Mucosa of descending colon (tissue), 3 donors: ENCODE measurements at places on chromosomes 1 and 21. TPM values are rescaled to one million over a fixed set of nuclear protein-coding genes. Genes with fewer than 3 reads are reported as not detected.
A peak's percentile ranks its signal among the peaks of the same experiment; 100 is the strongest.

- no peak for DNase-seq
Measured at GRCh38 chr1:94183197-94183815, 54.1 kb downstream of the ARHGAP29 start.

DNA sequence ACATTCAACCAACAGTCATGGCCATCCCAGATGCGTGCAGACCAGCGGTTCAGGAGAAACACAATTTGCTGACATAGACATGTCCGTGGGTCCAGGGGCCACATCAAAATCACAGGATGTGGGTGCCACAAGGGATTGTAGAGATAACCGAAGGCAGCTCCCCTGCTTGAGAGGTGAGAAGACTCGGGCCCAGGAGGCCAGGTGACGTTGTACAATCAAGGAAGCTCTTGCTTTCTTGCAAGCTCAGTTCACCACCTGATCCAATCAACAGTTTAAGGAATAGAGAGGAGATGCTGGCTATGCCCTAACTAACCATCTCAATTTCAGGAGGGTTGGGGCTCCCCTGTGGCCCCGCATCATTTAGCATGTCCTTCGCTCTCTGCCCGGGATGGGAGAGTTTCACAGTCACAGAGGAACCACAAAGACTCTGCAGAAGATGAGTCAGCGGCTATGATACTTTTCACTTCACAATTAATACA lies 19.5 kb downstream of the UBASH3A start:
- peak; percentile 19 for DNase-seq

DNA sequence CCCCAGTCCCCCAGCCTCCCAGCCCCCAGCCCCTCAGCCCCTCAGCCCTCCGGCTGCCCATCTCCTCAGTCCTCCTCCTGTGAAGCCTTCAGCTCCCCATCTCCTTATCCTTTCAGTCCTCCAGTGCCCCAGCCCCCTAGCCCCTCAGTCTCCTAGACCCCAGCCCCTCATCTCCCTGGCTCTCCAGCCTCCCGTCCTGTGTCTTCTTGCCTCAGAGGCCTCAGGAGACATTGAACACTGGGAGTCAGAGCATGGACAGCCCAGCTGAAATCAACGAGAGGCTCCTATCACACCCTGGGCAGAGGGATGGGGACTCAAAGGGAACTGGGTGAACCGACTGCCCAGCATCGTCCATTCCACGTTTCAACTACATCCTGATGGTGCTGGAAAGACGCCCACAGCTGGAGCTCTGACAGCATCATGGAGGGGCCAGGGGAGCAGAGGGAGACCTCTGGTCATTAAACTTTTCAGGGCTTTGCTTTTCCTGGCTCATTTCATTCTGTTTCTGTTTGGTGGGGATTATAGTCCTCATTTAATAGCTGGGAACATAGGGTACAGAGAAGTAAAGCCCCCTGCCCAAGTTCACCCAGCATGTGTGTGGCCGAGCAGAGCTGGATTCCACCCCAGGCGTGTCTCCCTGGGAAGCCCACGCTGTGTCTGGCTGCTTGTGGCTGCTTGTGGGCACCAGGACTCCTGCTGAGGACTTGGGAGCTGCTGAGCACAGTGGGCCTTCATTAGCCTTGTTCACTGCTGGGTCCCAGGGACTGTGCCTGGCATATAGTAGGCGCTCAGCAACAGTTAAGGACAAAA lies 396.7 kb downstream of the PTPRU start:
- DNase-seq: no peak

DNA sequence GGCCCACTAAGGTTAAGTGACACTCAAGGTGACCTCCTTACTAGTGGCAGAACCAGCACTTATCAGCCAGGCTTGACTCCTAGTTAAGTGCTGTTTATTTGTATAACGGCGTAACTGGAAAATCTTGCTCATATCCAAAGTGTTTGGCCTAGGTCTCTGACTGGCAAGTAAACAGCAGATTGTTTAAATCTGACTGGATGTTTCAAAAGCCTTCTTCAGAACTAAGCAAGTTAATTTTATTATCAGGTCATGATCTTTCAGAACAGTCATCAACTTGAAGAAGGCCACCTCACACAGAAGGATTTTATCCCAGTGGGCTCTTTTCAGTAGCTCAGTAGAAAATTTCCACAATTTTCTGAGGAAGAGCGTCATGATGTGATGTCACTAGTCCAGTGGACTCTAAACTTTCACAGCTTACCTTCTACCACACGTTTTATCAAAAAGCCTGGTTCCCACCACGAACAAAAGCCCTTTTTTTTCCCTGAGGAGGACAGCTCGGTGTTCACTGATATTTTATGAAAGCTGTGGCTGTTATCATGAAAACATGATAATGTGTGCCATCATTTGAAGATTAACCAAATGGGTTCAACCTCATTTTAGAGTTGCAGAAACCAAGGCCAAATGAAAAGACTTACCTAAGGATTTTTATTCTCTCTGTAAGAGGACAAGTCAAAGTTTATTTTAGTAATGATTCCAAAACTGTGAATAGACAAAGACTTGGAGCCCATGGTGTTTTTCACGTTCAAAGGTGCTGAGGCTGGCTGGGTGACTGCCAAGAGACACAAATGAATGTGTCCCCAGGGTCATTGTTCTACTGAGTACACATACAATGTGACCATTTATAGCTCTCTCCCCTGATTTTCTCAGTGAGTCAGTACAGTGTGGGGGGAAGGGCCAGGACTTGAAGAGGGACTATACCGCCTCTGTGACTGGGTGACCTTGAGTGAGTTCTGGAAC lies 9.1 kb downstream of the SGIP1 start:
- peak; percentile 68 for DNase-seq

DNA sequence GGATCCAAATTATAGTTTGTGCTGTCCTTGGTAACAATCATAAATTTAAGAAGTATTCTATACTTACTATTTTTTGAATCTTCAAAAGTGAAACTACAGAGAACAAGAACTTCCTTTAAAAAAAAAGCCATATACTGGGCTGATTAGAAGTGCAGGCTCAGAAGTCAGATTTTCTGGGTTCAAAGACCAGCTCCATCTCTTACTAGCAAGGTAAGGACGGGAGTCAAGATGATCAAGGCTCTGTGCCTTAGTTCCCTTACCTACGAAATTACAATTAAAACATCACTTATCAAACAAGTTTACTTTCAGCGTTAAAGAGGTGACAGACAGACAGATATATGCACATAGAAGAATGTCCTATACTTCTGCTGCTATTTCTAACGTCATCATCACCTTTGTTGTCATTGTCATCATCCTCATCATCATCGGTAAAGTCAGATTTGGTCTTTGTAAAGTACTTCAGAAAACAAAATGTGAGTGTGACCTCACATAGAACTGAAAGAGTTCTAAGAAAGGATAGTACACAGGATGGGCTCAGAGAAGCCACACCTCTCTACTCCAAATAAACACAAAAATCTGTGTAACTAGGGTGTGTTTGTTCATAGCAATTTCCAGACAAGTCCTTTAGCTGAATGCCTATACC lies 178.7 kb downstream of the VAV3 start:
- DNase-seq: no peak

DNA sequence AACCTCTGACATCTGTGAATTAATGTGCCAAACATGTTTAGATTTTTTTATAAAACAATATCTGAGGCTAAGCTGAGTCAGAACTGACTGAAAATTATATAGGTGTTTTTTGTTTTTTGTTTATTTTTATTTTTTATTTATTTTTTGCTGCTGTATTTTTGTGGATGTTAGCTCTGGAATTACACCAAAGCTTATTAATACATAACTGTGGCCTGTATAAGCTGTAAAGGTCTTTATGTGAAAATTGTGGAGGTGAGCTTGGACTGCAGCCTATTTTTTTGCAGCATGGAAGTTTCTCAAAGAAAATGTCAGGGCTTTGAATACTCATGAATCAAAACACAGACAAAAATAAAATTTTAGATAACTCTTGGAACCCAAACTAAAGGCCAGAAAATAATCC lies 199.8 kb downstream of the CHRM3 start:
- no peak for DNase-seq

GRCh38 chr1:205124726-205125125 lies 2.9 kb upstream of the RBBP5 start:
- DNase-seq: no peak

DNA sequence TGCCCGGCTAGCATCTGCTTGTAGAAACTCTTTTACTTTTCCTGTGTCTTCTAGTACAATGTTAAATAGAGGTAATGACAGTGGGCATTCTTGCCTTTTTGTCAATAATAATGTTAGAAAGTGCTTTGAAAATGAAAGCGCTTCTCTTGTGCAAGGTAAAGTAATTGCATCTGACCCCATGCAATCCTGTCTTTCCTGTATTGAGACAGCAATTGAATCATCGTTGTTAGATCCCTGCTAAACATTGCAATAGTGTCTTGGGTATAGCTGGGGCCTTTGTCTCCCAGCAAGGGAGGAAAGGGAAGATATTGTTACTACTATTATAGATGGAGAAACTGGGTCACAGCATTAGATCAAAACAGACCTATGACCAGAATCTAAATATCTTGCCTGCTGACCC lies 80.9 kb downstream of the TLR5 start:
- DNase-seq: no peak

DNA sequence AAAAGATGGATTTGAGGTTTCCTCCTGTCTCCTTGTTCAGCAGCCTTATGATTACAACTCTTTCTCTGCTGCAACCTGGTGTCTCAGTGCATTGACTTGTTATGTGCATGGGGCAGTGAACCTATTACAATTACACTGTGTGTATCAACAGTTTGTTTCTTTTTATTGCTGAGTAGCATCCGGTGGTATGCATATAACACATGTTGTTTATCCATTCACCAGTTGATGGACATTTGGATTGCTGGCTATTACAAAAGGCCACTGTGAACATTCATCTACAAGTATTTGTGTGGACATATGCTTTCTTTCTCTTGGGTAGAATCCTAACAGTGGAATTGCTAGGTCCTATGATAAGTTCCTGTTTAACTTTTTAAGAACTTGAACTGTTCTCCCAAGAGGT lies 65.9 kb downstream of the FMO4 start:
- no peak for DNase-seq

GRCh38 chr1:19932866-19933265 lies 9.4 kb upstream of the PLA2G2E start:
- no peak for DNase-seq

DNA sequence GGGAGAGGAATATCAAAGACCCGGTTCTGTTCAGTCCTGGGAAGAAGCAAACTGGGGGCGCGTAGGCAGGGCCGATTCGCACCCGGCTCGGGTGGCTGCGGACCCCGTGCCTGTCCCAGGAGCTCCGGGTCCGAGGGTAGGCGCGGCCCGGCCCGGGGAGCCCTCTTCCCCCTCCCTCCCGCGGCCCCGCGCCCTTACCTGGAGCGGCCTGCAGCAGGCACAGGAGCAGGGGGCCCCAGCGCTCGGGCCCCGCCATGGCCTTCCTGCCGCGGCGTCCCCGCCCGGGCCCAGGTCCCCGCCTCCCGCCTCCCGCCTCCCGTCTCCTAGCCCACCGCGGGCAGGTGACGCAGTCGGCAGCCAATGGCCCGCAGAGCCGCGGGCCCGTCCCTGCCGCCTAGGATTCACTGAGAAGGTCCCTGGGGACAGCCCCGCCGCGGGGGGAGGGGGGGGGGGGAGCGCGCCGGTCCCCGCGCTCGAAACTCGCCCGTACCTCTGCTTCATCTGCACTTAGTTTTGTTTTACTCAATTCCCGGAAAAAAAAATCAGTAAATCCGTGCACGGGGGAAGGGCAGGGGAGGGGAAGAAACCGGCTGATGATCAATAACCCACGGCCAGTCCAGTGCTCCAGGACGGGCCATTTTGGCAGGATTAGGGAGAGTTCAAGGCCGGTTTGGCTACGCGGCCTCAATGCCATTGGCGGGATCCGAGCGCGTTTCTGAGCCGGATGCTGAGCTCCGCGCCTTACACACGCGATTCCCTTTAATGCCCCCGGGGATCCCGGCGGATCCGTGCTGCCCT lies at the start of gene IFNLR1:
IFNLR1 (minus strand) TSS at position 297 of the 798 bp plus-strand sequence; CDS start at position 256, 41 bp downstream.
- peak; percentile 77 for DNase-seq

DNA sequence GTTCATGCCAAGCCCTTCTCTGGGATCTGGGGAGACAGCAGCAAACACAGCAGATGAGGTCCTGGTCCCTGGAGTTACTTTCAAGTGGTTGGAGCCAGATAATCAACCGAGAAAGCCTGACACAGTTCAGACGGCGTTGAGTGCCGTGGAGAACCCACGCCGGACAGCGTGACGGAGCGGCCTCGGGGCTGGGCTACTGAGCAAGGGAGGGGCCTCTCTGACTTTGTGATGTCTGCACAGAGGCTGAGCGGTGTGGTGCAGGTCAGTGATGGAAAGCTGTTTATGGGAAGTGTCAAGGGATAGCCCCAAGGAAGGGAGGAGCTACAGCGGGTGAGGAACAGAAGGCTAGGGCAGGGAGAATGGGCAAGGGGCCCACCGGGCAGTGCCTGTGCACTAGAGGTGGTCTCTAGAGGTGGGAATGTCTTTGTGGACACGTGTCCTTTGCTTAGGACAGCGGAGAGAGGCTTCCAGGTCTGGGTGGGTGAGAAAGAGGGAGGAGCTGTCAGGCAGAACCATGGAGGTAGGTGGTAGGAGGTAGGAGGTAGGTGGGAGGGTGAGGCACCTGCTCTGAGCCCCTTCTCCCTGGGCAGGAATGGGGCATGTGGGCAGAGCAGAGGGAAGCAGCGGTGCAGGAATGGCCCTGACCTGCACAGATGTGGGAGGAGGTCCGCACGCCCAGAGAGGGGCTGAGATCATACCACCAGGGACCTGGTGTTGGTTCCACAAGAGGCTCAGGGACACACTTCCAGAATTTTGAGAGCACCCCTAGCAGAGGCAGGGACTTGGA lies 62.8 kb downstream of the RUNX3 start:
- no peak for DNase-seq

GRCh38 chr1:118123116-118123839 lies 61.8 kb downstream of the SPAG17 start:
- no peak for DNase-seq

- no peak for DNase-seq
Measured at GRCh38 chr1:48472638-48473037, 634 bp upstream of the SPATA6 start.

GRCh38 chr1:45615885-45616284 lies 8.0 kb downstream of the CCDC17 start:
- DNase-seq: no peak

- no peak for DNase-seq
Measured at GRCh38 chr1:14836426-14837140, 238.1 kb downstream of the KAZN start.

DNA sequence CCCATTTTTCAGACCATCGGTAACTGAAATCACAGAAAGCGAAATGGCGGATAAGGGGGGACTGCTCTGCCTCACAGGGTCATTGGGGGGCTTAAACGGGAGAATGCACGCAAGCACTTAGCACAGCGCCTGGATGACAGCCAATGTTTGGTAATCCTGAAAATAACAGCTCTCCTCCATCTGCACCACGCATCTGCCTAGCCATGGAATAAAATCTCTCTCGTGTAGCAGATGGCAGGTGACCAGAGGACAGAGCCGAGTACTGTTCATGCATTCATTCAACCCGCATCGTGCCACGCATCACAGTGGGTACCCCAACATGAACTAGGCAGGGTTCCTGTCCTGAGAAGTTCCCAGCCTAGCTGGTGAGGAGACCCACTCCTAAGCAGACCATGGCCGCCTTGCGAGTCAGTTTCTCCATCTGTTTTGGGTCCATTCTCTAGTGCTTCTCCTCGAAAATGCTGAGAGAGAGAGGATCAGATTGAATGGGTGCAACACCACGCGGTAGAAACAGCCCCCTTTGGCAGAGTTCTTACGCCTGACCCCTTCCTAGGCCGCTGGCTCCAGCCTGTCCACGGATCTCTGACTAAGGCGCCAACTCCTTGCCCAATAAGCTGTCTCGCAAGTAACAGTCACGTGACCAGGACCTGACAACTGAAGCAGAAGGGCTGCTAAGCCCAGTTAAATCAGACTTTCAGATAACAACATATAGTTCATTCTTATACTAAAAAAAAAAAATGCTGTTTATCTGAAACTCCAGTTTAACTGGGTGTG lies 7.3 kb downstream of the SLC1A7 start:
- no peak for DNase-seq

Gene RNU1-1
- total RNA-seq: 2,195 TPM

Gene ZDHHC18
- 30.5 TPM for total RNA-seq

Gene CELA2B
- not detected for total RNA-seq

Gene B3GALT6
- total RNA-seq: 9.0 TPM

Gene CD48
- 8.6 TPM for total RNA-seq
